ENCODE measurements at places on chromosomes 11 and 22.

GRCh38 chr11:86292912-86293616, 9.0 kb upstream of the HIKESHI start:
- no peak overlapping the region for H3K4me3 ChIP-seq
- DNase-seq, result no peak
- H3K27me3 ChIP-seq, result no peaks in the 10 kb centered on the region
- no peaks in the 10 kb centered on the region for H3K36me3 ChIP-seq
- no peaks in the 10 kb centered on the region for H3K4me1 ChIP-seq

DNA sequence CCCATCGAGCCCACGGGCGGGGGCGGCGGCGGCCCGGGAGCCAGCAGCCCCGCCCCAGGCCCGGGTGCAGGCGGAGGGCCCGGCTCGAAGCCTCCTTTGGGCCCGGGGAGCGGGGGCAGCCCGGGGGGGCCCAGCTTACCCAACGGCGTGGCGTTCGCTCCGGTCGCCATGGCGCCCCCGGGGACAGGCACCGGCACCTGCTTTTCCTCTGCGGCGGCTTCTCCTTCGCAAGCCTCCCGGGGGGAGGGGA, 194 bp downstream of the SF1 start:
- H3K4me1 ChIP-seq, result peaks cover 46% of the 10 kb centered on the region
- H3K27ac ChIP-seq, result peak overlapping the region; percentile 99
- DNase-seq, result no peak

DNA sequence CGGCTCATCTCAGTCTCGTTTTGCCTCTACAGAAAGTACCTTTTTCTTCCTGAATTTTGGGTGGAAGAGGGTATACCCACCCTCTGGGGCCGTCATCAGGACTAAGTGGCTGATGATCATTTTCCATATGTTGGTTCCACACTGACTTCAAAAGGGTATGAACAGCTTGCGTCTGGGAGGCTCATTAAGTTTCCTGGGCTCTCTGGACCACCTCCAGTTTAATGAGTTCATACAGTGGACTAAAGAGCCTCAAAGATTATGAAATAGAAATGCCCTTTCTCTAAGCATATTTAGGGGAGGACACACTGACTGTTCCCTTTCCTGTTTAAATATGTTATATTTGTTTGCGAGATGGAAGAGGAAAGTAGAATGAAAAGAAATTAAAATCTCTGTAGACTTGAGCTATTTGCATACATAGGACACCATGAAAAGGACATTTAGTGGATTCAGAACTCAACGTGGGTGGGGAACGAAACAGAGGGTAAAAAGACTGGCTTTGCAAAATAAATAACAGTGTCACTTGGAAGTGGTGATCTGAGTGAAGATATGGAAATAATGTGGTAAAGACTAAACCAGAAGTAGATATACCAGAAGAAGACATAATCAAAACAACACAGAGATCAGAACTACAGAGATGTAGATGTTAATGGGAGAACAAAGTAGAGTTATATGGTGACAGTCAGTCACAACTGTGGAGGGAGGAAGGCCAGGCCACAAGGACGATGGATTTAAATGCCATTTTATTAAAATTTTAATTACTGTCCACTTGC, 18.7 kb downstream of the LDLRAD3 start:
- H3K27me3 ChIP-seq, result no peaks in the 10 kb centered on the region
- DNase-seq, result no peak
- no peak overlapping the region for H3K27ac ChIP-seq
- no peak overlapping the region for H3K4me3 ChIP-seq
- H3K36me3 ChIP-seq, result no peaks in the 10 kb centered on the region

DNA sequence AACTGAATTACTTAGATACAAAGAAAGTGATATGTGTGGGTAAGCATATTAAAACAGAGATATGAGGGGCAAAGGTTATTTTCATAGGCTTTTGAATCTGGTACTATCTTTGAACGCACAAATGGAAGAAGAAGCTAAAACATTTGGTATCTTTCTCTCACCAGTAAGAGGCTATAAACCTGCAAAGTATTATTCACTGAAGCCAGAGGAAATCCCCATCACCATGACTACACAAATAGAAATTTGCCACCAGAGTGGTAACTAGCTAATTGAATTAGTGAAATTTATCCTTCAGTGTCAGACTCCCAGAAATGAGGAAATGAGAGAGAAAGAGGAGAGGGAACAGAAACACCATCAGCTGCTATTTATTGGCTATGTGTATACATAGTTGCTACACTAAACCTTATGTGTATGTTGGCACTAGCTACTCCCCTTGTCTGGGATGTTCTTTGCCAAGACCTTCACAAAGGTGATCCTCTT, 503.4 kb downstream of the DLG2 start:
- DNase-seq, result no peak
- H3K4me1 ChIP-seq, result no peaks in the 10 kb centered on the region
- H3K4me3 ChIP-seq, result no peak overlapping the region
- no peaks in the 10 kb centered on the region for H3K27me3 ChIP-seq

DNA sequence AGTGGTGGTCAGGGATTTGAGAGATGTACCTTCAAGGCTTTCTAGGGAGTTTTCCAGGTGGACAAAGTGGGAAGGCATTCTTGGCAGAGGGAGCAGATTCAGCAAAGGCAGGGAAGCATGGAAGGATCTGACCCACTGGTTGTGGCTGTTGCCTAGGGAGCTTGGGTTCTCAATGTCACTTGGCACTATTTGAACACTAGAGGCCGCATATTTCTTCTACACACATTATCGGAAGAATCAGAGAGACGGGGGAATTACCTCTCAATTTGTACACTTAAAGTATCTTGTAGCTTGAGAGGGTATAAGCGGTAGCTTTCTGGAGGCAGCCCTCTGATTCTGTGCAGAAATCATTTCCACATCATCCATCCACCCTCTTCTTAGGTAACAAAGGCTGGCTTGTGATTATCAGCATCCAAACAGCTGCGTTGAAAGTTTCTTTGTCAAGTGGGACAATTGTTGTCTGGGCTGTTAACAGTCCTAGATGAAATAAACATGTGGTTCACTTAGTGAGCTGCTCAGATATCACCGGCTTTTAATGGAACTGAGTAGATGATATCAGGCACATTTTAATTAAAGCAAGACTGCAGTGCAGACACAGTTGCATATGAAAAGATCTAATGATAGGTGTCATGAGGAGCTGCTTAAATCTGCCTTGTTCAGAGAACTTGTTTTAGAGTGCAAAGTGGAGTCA, 2.6 kb downstream of the NELL1 start:
- H3K27ac ChIP-seq, result no peak overlapping the region
- no peak overlapping the region for H3K4me3 ChIP-seq
- peaks cover 23% of the 10 kb centered on the region for H3K27me3 ChIP-seq
- H3K4me1 ChIP-seq, result peaks cover 7% of the 10 kb centered on the region
- no peak for DNase-seq

GRCh38 chr11:62128835-62129234, 5.0 kb downstream of the INCENP start:
- H3K27me3 ChIP-seq, result no peaks in the 10 kb centered on the region
- no peak overlapping the region for H3K27ac ChIP-seq
- H3K4me1 ChIP-seq, result peaks cover 8% of the 10 kb centered on the region
- no peak overlapping the region for H3K4me3 ChIP-seq
- no peak for DNase-seq
- H3K36me3 ChIP-seq, result peaks cover 36% of the 10 kb centered on the region

DNA sequence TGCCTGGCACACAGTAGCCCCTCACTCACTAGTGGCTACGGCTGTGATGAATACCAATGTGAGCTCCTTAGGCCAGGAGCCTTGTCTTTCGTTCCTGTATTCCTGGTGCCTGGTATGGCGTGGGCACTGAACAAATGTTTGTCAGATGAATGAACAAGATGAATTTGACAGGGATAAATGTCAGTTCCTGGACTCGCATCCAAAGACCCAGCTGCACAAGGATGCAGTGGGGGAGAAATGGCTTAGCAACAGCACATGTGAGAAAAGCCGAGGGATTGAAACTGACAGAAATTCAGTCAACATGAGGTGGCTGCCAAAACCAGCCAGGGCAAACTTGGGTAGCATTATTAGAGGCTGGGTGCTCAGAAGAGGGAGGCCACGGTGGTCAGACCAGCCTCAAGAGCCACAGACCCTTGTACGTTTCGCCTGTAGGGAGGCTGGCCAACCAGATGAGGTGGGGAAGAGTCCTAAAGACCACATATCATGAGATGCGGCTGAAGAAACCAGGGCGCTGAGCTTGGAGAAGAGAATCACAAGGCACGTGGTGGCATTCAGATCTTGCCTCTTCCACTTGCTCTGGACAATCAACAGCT, 7.7 kb upstream of the SLC22A8 start:
- no peak overlapping the region for H3K4me3 ChIP-seq
- no peaks in the 10 kb centered on the region for H3K36me3 ChIP-seq
- DNase-seq, result no peak

DNA sequence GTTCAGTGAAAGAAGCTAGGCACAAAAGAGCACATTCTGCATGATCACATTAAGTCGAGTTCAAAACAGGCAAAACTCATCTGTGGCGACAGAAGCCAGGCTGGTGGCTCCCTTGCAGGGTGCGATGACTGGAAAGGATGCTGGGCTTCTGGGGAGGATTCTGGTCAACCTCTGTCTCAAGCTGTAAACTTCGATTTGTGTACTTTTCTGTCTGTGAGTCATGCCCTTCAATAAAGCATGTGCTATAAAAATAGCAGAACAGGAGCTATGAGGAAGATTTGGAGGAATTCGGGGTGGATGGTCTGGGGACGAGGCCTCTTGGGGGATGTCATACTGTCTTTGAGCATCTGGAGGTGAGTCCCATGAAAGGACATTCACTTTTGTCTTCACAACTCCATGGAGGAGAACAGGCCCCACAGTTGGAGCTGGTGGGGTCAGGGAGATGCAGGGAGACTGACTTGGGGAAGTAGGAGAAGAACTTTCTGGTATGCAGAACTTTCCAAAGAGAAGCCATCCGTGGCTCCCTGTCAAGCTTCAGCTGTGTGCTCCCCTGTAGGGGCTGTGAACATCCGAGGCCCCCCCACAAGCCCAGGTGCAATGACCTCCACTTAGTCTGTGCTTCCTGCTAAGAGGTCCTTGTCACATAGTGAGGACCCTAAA, 77.8 kb upstream of the LINC01488 start:
- H3K27ac ChIP-seq, result no peak overlapping the region
- no peak for DNase-seq
- no peak overlapping the region for H3K4me3 ChIP-seq
- H3K36me3 ChIP-seq, result no peaks in the 10 kb centered on the region
- H3K27me3 ChIP-seq, result no peaks in the 10 kb centered on the region
- H3K4me1 ChIP-seq, result no peaks in the 10 kb centered on the region

GRCh38 chr11:45105233-45105983, 41.0 kb upstream of the PRDM11 start:
- no peaks in the 10 kb centered on the region for H3K36me3 ChIP-seq
- DNase-seq, result peak; percentile 79
- H3K27ac ChIP-seq, result no peak overlapping the region
- no peak overlapping the region for H3K4me3 ChIP-seq
- no peaks in the 10 kb centered on the region for H3K27me3 ChIP-seq

GRCh38 chr22:22403771-22404170, 104.8 kb downstream of the ZNF280B start:
- H3K27ac ChIP-seq, result no peak overlapping the region
- no peaks in the 10 kb centered on the region for H3K27me3 ChIP-seq
- H3K4me1 ChIP-seq, result no peaks in the 10 kb centered on the region
- no peak for DNase-seq
- no peaks in the 10 kb centered on the region for H3K36me3 ChIP-seq

DNA sequence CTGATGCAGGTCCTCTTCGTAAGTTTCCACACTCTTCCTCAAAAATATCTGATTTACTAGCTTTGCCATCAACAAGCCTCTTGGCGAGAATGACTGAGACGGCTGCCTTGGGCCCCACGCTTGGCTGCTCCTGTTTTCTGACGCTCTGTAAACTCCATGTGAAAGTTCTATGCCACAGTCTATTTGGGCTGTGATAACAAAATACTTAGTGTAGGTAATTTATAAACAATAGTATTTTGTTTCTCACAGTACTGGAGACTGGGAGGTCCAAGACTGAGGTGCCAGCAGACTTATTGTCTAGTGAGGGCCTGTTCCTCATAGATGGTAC, 123.2 kb upstream of the SORL1-AS1 start:
- H3K27ac ChIP-seq, result no peak overlapping the region
- no peak overlapping the region for H3K4me3 ChIP-seq
- H3K4me1 ChIP-seq, result no peaks in the 10 kb centered on the region

DNA sequence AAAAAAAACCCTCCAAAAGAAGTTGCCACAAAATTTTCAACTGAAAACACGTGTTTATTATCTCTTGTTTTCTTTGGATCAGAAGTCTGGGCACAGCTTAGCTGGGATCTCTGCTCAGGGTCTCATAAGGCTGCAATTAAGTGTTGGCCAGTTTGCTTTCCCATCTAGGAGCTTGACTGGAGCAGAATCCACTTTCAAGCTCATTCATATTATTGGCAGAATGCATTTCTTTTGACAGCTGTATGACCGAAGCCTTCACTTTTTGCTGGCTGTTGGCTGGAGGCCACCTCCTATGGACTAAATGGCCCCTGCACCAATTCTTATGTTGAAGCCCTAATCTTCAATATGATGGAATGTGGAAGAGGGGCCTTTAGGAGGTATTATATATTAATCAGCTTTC, 139.6 kb downstream of the DDX10 start:
- H3K27me3 ChIP-seq, result no peaks in the 10 kb centered on the region
- no peak for DNase-seq
- H3K4me3 ChIP-seq, result no peak overlapping the region
- H3K4me1 ChIP-seq, result no peaks in the 10 kb centered on the region

DNA sequence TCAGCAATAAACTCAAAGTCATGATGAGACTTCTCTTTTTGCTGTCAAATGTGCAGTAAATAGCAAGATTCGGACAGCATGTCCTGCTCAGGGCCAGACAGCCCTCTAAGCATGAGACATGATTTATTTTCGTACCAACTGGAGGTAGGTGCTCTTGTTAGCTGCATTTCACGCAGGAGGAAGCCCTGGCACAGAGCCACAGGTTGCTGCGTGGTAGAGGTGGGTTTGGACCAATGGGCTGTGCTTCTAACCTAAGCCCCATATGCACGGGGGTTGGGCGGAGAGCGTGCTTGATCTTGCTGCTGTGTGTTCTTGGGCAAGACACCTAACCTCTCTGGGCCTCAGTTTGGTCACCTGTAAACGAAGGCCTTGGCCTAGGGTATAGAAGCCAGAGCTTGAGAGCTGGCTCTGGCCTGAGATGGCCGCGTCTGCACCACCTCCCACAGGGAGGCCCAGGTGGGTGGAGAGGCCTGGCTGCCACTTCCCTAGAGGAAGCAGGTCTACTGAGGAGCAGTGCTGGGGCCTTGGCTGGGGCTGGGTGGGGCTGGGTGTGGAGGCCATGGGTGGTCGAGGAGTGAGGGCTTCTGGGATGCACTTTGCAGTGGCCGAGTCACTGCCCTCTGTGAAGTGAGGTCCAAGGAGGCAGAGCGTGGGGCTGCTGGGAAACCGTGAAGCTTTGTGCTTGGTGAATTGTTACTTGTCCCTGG, 38.5 kb upstream of the GRAMD4 start:
- no peak overlapping the region for H3K4me3 ChIP-seq
- H3K27me3 ChIP-seq, result no peaks in the 10 kb centered on the region
- peaks cover 66% of the 10 kb centered on the region for H3K4me1 ChIP-seq
